ENCODE measurements at places on chromosomes 3 and 15.
A peak's percentile ranks its signal among the peaks of the same experiment; 100 is the strongest.

GRCh38 chr3:32432711-32433530, 41.3 kb downstream of the CMTM7 start:
- DNase-seq: no peak

- no peak for DNase-seq
Observed at GRCh38 chr3:4492208-4493013, 737 bp upstream of the ITPR1 start.

GRCh38 chr15:59230531-59231055, 23.9 kb downstream of the LDHAL6B start:
- no peak for DNase-seq

- DNase-seq: no peak
Observed at GRCh38 chr15:95131131-95131556, 899.8 kb downstream of the MCTP2 start.

GRCh38 chr15:92709110-92709790, 53.7 kb upstream of the FAM174B start:
- no peak for DNase-seq

GRCh38 chr3:46938118-46938517, 38.4 kb downstream of the CCDC12 start:
- DNase-seq: no peak

DNA sequence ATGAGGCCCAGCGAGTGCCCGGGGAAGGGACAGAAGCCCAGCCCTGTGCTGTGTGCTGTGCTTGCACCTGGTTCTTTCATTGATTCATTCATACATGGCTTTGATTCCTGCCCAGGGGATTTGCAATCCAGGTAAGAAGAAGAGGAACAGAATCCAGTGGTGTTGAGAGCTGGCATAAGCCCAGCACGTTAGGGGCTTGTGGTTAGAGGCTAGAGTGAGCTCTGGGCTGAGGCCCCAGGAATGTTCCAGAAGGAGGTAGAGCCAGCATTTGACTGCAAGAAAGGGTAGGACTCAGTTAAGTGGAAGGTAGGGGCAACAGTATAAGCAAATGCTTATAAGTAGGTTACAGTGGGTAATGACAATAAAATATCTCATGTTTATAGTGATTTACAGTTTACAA, 2.3 kb downstream of the VWA5B2 start:
- DNase-seq: no peak

DNA sequence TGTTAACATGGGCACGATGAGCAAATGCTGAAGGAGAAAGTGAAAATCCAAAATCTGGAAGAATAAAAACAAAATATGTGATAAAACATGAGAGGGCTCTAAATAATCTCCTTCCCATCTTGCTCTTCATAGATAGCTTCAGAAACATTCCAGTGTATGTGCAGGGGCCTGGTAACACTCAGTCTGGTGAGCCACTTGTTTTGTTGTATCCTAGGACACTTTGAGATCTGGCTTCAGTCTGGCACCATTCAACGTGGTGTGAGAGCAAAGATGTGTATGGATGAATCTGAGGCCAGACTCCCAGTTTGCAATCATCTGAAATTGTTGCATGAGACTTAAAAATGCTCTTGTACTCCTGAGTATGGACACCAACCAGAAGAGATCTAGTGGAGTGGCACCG, 337.2 kb upstream of the ZNF385D start:
- no peak for DNase-seq

GRCh38 chr3:136751316-136752171, 634 bp downstream of the STAG1 start:
- peak; percentile 30 for DNase-seq

DNA sequence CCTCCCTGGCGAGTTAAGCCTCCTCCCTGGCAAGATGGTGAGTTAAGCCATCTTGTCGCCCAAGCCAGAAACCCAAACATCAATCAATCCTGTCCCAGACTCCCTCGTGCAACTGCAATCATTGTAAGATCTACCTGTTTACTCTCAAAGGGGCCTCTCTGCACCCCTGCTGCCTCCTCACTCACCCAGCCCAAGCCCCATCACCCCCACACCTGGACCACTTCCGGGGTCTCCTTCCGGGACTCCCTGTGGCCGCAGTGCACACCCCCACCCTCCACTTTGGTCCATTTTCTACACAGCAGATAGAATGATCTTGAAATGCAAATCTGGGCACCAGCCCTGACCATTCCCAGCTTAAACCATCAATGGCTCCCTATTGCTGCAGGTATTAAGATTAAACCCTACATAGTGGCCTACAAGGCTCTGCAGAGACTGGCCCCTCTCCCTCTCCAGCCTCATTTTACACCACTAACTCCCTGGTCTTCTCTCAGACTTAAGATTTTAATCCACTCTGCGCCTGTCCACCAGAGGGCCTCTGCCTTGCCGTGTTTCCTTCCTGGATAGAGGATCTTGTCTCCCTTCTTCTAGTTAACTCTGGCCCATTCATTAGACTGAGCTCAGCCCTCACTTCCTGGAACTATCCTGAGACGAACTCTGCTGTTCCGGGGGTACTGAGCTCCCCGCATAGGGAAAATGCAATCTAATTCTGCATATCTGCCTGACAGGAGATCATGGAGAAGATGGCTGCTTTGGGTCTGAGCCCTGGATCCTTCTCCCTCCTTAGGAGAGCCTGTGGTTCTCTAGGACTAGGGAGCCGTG, 41.9 kb upstream of the SLC6A1 start:
- DNase-seq: no peak

DNA sequence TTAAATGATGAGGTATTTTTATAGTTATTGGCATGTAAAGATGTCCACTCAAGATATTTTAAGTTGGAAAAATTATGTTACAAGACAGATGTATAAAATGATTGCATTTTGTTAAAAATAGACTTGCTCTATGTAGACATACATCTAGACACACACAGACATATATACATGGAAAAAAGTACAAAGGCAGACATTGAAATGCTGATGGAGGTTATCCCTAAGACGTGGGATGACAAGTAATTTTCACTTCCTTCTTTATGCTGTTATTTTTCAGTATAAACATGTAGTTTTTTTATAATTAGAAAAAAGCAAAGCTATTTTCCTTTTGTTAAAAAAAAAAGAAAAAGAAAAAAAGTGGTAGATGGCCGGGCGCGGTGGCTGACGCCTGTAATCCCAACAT, 7.2 kb downstream of the HOMER2 start:
- DNase-seq: no peak

DNA sequence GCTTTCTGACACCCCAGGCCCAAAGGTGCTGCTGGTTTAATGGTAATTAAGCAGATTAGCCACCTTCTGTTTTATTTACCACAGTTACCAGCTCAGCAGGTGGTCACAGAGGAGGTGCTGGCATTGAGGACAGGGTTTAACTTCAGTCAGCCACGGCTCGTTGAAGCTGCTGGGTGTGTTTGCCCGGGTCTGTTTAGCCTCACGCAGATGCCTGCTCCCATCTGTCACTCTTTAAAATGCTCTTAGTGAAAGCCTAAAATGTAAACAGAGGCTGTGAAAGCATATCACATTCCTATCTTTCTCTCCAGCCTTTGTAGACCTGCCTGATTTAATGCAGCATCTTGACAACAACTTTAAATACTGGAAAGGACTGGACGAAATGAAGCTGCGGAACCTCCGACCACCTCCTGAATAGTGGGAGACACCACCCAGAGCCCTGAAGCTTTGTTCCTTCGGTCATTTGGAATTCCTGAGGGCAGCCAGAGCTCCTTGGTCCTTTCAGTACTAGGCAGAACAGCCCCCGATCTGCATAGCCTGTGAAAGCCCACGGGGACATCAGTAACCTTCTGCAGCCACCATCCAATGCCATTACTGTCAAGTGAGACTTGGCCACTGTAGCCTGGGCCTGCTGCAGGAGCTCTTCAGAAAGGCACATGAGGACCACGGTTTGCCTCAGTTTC, 156.0 kb downstream of the PDE8A start:
- peak; percentile 30 for DNase-seq

- DNase-seq: no peak
Observed at GRCh38 chr15:93027413-93027812, 61.6 kb downstream of the RGMA start.

DNA sequence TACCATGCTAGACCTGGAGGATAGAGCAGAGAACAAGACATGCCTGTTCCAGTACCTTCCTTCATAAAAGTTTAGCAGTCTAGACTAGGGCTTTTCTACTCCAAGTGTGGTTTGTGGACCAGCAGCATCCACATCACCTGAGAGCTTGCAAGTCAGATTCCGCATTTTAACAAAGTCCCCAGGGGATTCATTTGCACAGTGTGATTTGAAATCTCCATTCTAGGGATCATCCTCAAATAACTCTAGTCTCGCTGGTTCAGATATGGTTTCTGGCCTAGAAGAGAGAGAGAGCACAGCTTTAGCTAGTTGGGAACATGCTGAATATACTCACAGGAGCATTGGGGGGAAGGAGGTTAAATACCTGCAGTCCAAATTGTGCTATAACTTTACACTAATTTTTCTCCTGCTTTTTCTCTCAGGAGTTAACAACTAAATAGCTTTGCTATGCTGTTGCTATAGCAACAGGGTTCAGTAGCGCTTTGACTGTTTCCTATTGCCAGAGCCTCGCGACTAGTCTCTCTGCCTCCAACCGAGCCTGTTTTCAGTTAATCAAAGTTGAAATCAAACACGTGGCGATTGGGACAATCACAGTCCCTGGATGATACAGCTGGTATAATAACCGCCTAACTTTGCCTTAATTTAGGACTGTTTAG, 64.0 kb upstream of the RASGRF1 start:
- no peak for DNase-seq

DNA sequence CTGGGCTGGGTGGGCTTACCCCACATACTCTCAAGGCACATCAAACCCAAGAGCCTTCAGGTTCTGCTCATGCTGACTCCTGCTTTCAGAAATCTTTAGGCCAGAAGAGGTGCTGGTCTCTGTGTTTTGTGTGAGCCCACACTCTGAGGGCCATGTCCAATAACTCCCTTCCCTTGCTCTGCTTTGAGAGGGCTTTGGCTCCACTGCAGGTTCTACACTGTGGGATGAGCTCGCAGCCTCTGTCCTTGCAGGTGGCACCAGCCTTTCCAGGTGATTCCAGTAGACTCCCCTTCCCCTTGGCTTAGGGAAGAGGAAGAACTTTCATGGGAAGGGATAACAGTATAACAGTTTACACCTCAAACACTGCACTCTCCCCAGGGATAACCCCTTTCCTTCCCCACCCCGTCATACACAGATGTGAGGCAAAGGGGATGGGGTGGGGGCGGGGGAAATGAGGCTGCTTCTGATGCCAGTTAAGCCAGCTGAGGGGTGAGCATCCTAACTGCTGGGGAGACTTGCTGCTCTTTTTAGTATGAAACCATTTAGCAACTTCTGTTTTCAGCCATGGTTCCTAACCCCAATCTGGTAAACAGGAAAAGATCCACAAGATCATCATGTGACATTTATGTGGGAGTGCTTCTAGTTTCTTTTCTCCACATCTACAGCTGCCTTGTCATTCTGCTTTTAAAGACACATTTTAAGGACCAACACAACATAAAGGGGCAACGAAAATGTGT, 262.4 kb downstream of the SLC9A9 start:
- no peak for DNase-seq

- no peak for DNase-seq
Observed at GRCh38 chr3:155147588-155147987, 67.5 kb downstream of the MME start.

DNA sequence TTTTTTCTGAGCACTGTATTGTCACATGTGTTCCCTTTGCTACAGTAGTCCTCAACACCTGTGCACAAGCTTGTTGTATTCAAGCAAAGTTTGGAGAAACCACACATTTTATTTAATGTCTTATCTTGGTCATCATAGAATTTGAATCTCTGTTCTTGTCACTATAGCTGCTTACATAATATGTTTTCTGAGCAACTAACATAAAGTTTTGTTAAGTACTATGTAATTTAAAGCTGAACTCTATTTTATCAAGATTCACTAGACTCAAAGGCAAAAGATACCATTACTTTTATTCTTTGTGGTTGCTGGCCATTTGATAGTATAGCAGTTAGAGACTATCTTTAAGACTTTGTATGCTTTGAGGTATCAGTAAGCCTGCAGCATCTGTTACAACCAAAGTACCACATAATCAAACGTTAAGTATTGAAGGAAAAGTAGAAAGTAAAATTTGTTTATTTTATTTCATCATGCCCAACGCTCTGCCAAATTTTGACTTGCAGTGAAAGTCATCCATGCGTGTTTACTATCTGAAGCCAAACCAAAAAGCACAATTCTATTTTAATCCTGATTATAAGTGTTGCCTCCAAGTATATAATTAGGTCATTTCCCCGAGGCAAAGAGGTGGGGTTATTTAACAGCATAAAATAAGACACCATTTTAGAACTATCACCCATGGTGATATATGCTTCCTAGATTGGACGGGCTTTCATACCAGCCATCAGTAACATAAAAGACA, 10.3 kb upstream of the ABHD10 start:
- DNase-seq: no peak

Data from NCI-H187 (cell line).